Natural killer cell (primary cell): ENCODE measurements at places on chromosomes 1 and 21.

GRCh38 chr1:200991097-200991614 lies 32.4 kb downstream of the KIF21B start:
- no peak for DNase-seq

DNA sequence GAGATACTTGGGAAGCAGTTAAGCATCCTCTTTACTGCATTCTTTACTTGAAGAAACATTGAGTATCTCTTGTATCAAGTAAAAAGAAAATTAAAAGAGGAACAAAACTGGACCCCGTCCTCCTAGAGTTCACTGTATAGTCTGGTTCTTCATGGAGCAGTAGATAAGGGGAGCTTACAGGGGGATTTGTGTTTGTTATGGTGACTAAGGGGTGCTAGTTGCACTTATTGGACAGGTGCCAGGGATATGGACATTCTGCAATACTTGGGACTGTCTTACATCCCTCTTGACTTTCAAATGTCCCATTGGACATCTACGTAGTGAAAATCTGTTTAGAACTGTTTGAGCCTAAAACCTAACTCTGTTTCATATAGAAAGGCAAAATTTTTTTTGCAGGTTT lies 67.2 kb downstream of the ALG14 start:
- no peak for DNase-seq

- DNase-seq: no peak
These were observed 31.4 kb upstream of the ACTL8 start for GRCh38 chr1:17723684-17724083.

GRCh38 chr1:59577774-59578173 lies 237.0 kb upstream of the HOOK1 start:
- DNase-seq: no peak

- DNase-seq: no peak
These were observed 26.4 kb downstream of the SORT1 start for GRCh38 chr1:109371341-109371739.

- no peak for DNase-seq
These were observed 185.0 kb downstream of the MATN1 start for GRCh38 chr1:30538226-30538992.
